ENCODE measurements at places on chromosomes 7 and 10.

GRCh38 chr7:99033765-99034164 is 110.1 kb downstream of the SMURF1 start:
- DNase-seq: no peak

GRCh38 chr7:831596-832166 is 595 bp upstream of the SUN1 start:
- no peak for DNase-seq

- no peak for DNase-seq
Observed at GRCh38 chr10:98326621-98327027, 58.6 kb upstream of the LOXL4 start.

- DNase-seq: no peak
Observed at GRCh38 chr10:124325633-124325914, 93.1 kb downstream of the OAT start.

DNA sequence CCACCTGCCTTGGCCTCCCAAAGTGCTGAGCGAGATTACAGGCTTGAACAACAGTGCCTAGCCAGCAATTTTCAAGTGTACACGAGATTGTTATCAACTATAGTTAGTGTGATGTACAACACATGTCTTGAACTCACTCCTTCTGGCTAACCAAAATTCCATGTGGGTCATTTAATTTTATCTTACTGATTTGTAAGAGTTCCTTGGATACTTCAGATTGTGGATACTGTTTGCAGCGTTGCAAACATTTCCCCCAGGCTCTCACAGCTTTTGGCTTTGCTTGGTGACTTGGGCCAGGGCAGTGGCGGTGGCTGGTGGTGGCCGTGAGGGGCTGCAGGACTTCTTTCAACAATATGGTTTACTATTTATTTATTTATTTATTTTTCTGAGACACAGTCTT is 8.5 kb upstream of the TMEM270 start:
- DNase-seq: no peak

- no peak for DNase-seq
Observed at GRCh38 chr10:7362471-7362870, 48.4 kb downstream of the SFMBT2 start.

DNA sequence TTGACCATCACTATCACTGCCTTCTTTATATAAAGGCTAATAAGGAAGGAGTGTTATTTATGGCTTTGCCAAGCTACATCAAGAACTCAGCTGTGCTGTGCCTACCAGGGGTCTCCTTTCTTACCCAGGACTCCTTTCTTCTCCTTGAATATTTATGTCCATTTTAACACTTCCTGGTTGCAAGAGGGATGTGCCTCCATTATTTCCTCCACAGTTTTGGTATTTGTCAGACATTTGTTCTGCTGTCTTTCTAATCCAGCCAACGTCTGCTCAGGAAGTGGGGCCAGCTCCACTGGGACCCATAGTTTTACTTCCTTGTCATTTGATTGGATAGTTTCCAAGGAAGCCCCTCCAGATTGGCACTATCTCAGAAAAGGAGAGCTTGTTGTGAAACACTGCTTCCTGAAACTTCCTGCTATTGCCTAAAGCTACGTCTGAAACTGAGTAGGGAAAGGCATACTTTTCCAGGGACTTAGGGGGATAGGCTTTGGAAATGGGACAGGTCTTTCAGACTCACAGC is 6.6 kb upstream of the STRIP2 start:
- no peak for DNase-seq

DNA sequence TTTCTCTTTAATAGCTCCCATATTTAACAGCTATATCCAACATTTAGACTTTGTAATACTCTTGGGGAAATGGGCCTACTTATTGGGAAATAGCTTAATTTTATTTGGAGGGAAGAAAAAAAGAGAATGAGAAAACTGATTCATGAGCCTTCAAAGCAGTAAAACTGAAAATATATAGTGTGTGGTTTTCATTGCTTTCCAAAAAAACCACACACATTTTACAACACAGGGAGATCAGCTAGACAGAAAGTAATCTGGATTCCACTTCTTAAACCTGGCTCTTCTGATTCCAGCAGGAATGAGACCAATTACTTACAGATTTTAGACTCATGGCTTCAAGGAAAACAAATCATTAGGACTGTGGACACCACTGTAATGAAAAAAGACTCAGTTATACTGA is 48.7 kb downstream of the CH25H start:
- no peak for DNase-seq

- no peak for DNase-seq
Observed at GRCh38 chr7:81128011-81128410, 209.2 kb upstream of the SEMA3C start.

- no peak for DNase-seq
Observed at GRCh38 chr7:47538846-47539311, 43.0 kb downstream of the TNS3 start.

GRCh38 chr10:14581553-14582321 is 193.0 kb downstream of the FAM107B start:
- DNase-seq: no peak

- no peak for DNase-seq
Observed at GRCh38 chr10:86547296-86547695, 25.7 kb upstream of the WAPL start.

- DNase-seq: no peak
Observed at GRCh38 chr7:80088705-80089104, 45.9 kb upstream of the GNAI1 start.

- no peak for DNase-seq
Observed at GRCh38 chr7:128391805-128392204, 18.0 kb downstream of the IMPDH1 start.

DNA sequence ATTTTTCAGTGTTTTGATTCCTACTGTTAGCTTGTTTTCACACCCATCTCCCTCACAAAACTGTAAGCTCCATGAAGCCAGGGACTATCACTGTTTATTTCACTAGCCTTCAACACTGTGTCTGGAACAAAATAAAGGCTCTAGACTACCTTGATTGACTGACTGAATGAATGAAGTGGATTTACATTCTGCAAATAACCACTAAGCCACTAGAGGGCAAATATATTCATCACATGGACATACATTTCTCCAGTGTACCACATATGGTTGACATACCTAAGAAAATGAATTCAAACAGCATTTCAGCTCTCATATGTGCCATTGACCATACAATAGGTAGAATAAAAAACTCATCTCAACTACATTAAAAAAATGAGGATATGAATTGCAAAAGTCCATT is 185.9 kb downstream of the RAB11FIP2 start:
- DNase-seq: no peak

DNA sequence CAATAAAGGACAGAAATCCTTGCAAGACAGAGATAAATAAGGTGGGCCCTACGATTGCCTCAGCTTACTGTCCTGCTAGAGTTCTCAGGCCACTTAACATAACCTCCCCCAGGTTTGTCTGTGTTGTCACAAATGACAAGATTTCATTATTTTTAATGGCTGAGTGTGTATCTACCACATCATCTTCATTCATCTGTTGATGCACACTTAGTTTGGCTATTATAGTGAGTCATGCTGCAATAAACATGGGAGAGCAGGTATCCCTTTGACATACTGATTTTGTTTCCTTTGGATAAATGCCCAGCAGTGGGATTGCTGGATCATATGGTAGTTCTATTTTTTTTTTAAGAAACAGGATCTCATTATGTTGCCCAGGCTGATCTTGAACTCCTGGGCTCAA is 60.6 kb downstream of the PRTFDC1 start:
- DNase-seq: no peak

DNA sequence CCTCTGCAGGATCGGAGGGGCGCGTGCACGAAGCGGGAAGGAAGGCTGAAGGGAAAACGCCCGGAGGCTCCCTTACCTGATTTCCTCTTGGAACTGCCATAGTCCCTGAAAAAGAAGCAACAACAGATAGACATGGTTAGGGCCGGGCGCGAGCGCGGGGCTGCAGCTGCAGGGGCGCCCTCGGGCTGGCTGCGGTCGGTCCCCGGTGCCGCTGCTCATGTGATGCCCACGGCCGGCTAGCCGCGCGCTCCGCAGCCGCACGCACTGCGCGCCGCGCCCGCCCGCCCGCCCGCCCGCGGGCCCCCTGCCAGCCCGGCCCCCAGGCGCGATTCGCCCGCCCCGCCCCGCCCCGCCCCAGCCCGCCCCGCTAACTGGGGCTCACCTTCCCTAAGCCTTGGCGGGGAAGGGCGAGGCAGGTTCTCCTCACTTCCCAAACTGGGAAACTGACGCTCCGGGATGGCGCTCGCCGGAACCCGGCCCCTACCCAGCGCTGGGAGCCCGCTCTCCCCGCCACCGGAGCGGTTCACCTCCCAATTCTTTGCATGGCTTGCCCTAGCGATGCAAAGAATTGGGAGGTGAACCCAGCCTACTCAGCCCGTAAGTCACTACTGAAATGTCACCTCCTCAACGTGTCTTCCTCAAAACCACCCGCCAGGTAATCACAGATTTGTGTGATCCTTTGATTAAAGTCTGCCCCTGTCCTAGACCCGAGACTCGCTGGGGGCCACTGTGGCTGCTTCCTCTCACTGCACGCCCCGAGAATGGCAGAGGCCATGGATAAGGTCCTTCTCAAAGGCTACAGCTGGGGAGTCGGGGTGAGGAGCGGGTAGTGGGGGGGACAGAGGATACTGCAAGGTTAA is 162.2 kb downstream of the SH3PXD2A start:
- DNase-seq: peak; percentile 49

- no peak for DNase-seq
Observed at GRCh38 chr7:47373871-47374451, 207.9 kb downstream of the TNS3 start.

DNA sequence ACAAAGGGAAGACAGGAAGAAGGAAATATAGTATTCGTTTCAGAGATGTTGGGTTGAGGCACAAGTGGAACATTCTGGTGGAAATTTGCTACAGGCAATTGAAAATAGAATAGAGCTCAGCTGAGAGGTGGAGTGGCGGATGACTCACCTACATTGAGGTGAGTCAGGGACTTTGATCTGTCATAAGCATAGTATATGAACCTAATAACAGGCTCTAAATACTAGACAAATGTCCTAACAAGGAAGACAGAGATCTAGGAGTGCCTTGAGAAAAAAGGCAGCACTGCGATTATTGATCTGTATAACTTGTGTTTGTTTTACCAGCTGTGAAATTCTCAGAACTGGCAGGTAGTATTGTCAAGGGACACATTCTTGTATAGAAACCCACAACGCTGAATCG is 907 bp upstream of the IFRD1 start:
- no peak for DNase-seq

Measured in T-helper 1 cell (primary cell).